Motor neuron (in vitro differentiated cells): ENCODE measurements at places on chromosomes 6 and 20.

DNA sequence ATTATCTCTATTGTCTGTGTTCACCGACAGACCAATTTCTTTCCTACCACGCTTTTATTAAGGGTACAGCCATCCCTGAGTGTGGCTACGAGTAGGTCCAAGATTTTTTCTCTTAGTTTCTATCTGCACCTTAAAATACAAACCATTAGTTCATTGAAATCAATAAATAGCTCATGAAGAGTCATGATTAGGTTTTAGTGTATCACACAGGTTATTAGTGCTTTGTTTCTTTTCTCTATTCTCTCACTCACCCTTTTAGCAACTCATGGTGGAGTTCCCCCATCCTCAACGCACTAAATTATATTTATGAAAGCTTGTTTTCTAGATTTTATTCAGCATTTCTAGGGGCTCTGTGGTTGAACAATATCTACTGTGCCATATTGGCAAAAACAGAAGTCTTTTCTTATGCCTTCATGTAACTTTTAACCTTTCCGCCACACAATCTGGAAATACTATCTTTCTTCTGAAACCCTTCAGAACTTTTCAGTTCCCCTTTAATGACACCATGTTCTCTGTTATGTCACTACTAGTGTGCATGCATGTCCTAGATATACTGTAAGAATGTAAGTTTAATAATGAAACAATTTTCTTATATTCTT, 128.2 kb upstream of the LAMA2 start:
- no peak for ATAC-seq

DNA sequence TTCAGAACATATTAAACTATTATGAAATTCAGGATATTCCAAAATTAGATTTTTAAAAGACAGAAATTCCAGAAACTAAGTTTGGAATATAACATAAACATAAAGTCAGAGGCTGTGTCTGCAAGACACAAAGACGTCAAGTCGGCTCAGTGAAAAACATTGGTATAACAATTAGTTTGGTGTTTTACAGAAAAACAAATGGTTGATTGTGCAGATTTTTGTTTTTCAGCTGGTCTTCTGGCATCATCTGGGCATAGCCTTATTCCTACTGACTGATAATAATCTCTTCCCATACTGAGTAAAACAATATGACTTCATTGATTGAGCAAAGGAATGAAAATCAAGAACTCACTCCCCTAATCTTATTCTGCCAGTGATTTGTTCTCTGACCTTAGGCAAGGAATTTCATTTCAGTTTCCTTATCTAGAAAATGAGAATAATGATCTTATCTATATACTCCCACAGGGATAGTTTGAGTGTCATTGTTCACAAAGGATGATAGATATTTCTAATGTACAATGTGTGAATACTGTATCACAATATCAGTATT, 84.3 kb downstream of the FRK start:
- no peak for ATAC-seq

DNA sequence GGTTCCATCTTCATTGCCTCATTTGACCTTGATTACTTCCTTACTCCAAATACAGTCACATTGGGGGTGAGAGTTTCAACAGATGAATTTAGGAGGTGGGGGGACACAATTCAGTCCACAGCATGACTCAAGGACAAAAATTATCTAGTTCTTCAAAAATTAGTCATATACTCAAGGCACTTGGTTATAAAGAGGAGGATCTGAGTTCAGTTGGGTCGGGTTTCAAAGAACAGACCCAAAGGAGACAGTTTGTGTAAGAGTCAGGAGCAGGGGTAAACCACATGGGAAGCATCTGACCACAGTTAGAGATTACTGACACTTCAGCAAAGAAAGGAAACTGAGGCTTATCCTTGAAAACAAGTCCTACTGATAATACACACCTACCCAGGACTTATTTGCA, 138.0 kb downstream of the TBC1D7 start:
- ATAC-seq = no peak

DNA sequence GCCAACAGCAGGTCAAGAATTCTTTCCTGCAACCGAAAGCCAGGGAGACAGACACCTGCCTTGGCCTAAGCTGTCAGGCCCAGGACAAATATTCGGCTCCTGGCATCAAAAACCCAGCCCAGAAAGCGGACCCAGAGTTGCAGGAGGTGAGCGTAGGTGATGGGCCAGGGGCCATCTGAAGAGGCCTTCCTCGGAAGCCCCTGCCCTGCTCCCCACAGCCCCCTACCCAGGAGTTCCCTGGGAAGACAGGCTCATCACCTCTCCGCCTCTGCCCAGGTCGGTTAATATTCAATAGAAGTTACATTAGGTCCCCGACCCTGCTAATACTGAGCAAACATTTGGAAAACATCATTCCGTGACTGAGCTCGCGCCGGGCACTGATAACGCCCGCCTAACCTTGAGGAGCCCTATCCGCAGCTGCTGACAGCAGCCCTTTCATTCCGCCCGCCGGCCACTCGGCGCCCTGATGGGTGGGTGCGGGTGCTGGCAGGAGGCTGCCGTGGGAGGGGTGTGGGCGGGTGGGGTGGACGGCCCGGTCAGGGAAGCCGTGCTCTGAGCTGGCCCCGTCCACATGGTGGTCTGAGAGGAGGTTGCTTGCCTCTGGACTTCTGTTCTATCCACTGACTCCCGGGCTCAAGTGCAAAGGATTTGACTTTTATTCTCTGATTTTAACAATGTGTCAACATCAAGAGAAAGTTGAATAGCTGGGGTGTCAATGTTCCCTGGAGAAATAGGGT, 55.7 kb downstream of the HNF4A start:
- ATAC-seq = no peak

GRCh38 chr6:107154131-107154800, 39.0 kb upstream of the BEND3 start:
- ATAC-seq = peak; percentile 89

DNA sequence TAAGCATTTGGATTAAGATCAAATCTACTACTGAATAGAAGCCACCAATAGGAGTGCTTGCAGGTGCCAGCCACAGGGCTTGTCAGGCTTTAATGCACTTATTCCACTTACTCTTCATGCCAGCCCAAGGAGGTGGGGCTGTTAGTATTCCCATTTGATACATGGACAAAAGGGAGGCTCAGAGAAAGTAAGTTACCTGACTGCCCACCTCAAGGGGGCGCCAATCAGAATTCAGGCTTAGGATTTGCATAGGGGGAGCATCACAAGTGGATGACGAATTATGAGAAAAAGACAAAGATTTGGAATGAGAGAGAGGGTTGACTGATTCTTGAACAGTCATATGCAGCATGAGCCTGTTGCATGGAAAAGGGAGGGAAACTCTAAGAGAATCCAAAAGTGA, 188.4 kb upstream of the TSHZ2 start:
- ATAC-seq = no peak

- no peak for ATAC-seq
Observed at GRCh38 chr6:116011520-116011919, 49.2 kb downstream of the FRK start.
